ENCODE measurements at places on chromosomes 13 and 19. TPM values are rescaled to one million over a fixed set of nuclear protein-coding genes. Genes with fewer than 3 reads are reported as not detected.

SOX1 gene
- total RNA-seq = 0.19 TPM

CFD gene
- total RNA-seq = 281 TPM

SPRYD7 gene
- 6.0 TPM for total RNA-seq

PTH2 gene
- total RNA-seq = not detected

DNA sequence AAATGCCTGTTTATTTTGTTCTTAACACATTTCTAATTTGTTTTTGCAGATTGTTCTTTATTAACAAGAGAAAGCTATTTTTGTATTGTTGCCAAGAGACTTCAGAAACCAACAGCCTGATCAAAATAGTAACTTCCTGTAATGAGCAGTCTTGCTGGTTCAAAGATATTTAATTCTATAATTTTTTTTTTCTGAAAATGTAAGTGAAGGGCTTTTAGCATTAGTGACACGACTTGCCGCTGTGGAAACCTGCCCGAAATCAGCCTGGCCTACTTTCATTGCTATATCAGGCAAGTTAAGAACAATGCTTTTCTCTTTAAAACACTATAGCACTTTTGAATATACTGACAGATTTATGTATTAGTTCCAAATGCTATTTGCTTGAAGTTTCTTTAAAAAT is 374.3 kb downstream of the EFNB2 start:
- no peaks in the 10 kb centered on the region for H3K27me3 ChIP-seq
- no peaks in the 10 kb centered on the region for H3K36me3 ChIP-seq
- no peaks in the 10 kb centered on the region for H3K4me1 ChIP-seq
- no peak overlapping the region for H3K4me3 ChIP-seq
- H3K27ac ChIP-seq = no peak overlapping the region
- DNase-seq = no peak

- no peaks in the 10 kb centered on the region for H3K27me3 ChIP-seq
- no peak overlapping the region for H3K27ac ChIP-seq
- H3K4me1 ChIP-seq = peaks cover 16% of the 10 kb centered on the region
Measured at GRCh38 chr19:35458731-35459391, 10.8 kb downstream of the FFAR2 start.

DNA sequence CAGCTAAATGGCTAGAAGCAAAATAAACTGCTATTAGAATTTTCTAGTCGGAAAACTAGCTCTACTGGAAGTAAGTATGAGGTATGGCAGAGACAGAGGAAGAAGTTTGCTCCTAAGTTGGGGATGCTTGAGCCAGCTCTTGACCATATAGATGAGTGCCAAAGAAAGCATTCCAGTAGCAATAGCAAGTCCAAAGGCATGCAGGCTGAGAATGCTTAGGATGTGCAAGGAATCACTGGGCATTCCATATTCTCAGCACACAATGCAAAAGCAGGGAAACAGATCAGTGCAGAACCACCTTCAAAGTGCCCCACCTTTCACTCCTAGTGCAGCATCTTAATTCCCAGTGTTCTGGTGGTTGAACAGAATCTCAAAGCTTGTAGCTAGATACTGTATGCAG is 32.9 kb downstream of the SERTM1 start:
- no peak overlapping the region for H3K4me3 ChIP-seq
- H3K27ac ChIP-seq = no peak overlapping the region
- DNase-seq = no peak
- H3K36me3 ChIP-seq = no peaks in the 10 kb centered on the region
- H3K4me1 ChIP-seq = no peaks in the 10 kb centered on the region

- H3K4me1 ChIP-seq = no peaks in the 10 kb centered on the region
- no peak overlapping the region for H3K4me3 ChIP-seq
- no peaks in the 10 kb centered on the region for H3K36me3 ChIP-seq
- DNase-seq = no peak
Measured at GRCh38 chr19:33740811-33741396, 55.8 kb upstream of the KCTD15 start.

- no peaks in the 10 kb centered on the region for H3K36me3 ChIP-seq
- no peak for DNase-seq
- no peak overlapping the region for H3K4me3 ChIP-seq
- H3K27ac ChIP-seq = no peak overlapping the region
Measured at GRCh38 chr13:102045731-102046130, 356.1 kb downstream of the FGF14 start.

GRCh38 chr13:26713341-26713740 is 47.2 kb downstream of the GPR12 start:
- no peaks in the 10 kb centered on the region for H3K36me3 ChIP-seq
- no peak overlapping the region for H3K4me3 ChIP-seq
- H3K4me1 ChIP-seq = no peaks in the 10 kb centered on the region
- peaks cover 4% of the 10 kb centered on the region for H3K27me3 ChIP-seq
- H3K27ac ChIP-seq = no peak overlapping the region
- no peak for DNase-seq

GRCh38 chr13:111977179-111977506 is 89.8 kb upstream of the SOX1 start:
- no peak for DNase-seq
- no peaks in the 10 kb centered on the region for H3K36me3 ChIP-seq
- H3K4me1 ChIP-seq = no peaks in the 10 kb centered on the region
- no peak overlapping the region for H3K4me3 ChIP-seq
- peaks cover 28% of the 10 kb centered on the region for H3K27me3 ChIP-seq
